Activated effector memory CD4-positive, alpha-beta T cell treated with anti-CD3 and anti-CD28 coated beads, Interleukin-2, amount 50 U/mL, for 16 hours (primary cell): ENCODE measurements at places on chromosomes 2 and 18.

DNA sequence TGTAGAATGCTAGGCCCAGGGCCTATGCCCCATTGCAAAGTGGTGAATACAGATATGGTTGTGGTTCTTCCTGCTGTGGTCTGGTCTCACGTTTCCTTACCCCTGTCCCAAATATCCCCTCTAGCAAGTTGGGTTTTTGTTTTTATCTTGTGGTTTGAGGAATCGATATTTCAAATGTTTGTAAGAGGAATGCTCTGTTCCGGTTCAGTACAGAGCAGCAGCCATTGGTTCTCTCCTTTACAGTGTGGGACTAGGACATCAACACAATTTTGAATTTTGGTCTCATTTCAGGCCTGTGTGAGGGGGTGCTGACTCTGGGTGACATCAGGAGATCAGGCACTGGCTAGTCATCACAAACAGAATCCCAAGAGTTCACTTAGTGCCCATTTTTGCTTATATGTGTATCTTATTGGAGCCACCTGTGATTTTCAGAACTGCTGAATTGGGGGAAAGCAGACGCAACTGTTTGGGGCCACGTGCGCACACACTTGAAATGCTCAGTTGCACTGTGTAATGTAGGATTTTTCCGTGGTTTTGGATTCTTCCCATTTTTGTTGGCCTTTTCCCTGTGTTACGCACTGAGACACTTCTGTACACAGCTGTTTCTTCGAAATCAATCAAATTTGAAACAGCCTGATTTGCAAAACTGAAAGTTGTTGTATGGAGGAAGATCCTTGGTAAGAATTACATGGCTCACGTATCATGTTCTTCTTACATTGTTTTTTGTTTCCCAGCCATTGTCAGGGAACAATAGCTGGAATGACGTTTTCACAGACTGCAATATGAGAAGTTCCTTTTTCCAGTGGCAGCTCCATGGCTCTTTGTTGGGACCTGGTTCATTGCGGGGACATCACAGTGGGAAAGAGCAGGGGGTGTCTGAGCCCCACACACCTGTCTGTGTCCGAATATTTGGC is 8.6 kb downstream of the SH3BP4 start:
- peak; percentile 24 for DNase-seq

DNA sequence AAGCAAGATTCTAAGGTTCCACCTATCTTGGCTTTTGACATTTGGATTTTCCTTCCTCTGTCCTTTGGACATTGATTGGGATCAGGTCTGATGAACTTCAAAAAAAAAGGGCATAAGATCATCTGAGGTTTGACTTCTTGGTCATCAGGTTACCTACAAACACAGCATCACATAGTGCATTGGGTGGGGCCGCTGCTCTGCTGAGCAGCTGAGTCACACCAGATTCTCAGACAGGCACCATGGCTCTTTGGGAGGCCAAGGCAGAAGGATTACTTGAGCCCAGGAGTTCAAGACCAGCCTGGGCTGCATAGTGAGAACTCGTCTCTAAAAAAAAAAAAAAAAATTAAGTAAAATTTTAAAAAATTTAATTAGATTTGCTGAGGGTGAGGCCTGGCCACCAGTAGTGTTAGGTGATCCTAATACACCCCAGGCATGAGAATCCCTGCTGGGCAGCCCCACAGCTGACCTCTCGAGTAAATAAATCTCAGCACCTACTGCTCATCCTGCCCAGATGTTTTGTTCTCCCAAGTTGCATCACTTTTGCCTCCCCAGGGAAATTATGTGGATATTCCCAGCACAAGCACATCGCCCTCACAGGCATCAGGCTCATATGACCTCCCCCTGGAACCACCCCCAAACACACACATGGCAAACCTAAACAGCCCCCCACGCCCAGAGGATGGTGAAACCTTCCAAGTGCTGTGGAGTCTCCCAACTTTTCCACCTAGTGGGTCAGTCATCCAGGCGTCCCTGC is 5.3 kb downstream of the MLPH start:
- DNase-seq, result no peak

DNA sequence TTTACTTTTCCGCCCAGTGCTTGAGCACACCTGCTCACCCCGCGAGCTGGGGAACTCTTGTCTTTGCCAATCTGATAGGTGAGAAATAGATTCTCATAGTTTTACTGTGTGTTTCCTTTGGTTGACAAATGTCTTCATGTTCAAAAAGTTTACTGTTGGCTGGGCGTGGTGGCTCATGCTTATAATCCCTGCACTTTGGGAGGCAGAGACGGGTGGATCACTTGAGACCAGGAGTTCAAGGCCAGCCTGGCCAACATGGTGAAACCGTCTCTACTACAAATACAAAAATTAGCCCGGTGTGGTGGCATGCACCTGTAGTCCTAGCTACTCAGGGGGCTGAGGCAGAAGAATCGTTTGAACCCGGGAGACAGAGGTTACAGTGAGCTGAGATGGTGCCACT is 10.3 kb downstream of the ODC1 start:
- no peak for DNase-seq

GRCh38 chr2:223613017-223613950 is 11.1 kb upstream of the SCG2 start:
- DNase-seq, result no peak

DNA sequence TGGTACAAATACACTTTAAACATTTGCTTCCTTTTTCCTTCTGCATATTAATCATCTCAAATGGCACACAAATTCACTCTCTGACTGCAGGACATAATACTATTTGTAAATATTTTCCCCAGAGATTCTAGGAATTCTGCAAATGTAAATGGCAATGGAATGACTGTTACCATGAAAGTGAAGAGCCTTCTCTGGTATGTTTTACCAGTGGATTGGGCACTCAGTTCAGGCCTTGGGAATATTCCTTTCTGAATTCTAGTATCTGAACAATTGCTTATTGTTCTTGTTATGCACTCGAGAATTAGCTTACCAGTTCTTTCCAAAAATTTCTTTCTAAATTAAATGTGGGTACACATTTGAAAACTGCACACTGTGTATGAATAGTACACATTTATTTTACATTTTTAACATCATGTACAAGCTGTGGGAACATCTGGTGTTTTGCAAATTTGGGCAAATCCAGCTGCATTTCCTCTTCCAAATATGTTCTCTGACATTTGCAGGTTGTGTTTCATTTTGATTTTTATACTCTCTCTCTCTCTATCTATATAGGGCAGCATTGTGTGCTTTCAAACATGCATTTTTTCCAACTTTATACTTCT is 289.1 kb downstream of the NBAS start:
- no peak for DNase-seq

- no peak for DNase-seq
These were observed 293.9 kb downstream of the CYRIA start for GRCh38 chr2:16371751-16372150.

DNA sequence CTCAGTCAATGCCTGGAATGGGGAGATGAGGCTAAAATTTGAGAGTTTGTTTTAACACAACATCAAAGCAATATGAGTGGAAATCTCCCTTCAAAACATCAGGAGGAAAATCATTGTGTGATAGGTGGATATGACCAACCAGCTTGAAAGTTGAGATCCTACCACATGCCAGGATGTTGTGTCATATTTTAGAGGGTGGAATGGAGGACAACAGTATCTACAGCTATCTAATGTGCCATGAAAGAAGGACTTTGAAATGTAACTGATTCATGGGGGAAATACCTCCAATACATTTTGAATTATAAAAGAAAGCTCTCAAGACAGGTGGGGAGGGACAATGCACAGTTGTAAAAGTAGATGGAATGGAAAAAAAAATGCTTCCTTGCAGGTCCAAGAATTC is 87.8 kb downstream of the SP100 start:
- no peak for DNase-seq

DNA sequence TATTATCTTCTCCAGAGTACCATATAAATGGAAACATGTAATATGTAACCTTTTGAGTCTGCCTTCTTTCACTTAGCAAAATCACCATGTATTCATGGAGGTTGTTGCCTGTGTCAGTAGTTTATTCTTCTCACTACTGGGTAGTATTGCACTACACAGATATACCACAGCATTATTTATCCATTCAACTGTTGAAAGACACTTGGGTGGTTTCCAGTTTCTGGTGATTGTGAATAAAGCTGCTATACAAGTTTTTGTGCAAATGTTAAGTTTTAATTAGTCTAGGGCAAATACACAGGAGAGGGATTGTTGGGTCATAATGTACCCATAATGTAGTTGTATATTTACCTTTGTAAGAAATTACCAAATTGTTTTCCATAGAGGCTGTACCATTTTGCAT is 29.6 kb upstream of the RPRD1A start:
- DNase-seq, result no peak

DNA sequence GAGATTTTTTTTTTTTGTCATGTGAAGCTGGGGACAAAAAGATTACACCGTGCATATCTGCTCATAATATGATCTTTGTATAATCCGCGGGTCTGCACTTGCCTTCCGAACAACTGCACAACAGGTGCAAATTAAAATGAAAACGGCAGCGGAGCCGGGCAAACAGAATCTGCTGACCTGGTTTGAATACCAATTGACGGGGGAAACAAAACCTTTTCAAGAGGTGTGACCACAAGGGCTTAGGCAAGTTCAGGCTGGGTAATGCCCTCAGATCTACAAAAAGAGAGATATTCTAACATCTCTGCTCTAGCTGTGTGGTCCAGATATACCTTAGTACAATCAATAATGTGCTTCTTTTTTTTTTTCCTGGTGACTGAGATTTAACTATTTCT is 88.5 kb downstream of the ZEB2 start:
- no peak for DNase-seq

- no peak for DNase-seq
These were observed 136.9 kb downstream of the SEPTIN10 start for GRCh38 chr2:109476641-109477441.

- no peak for DNase-seq
These were observed 9.2 kb downstream of the OXER1 start for GRCh38 chr2:42754776-42755140.

DNA sequence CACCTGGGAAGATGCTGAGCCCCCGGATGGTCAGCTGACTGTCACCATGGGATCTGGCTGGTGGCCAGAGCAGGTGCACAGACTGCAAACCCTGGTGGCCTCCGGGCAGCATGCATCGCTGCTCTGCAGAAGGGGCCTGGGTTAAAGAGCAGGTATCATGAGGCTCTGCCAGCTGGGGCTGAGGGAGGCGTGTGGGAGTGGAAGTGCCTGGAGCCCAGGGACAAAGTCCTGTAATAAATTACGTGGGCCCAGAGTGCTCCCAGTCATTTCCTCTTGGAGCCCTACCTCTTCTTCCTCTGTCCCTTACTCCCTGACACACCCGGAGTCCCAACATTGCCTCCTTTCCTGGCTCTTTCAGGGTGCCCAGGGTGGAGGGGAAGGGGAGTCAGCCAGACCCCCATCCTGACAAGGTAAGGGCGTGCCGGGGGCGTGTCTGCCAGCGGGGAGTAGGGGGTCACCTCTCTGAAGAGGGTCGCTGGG is at the start of gene MYO7B:
Gene MYO7B, plus strand, starts transcription at position 262 of the 480 bp plus-strand sequence. CDS start 24,040 bp downstream, outside the sequence.
- DNase-seq, result no peak

DNA sequence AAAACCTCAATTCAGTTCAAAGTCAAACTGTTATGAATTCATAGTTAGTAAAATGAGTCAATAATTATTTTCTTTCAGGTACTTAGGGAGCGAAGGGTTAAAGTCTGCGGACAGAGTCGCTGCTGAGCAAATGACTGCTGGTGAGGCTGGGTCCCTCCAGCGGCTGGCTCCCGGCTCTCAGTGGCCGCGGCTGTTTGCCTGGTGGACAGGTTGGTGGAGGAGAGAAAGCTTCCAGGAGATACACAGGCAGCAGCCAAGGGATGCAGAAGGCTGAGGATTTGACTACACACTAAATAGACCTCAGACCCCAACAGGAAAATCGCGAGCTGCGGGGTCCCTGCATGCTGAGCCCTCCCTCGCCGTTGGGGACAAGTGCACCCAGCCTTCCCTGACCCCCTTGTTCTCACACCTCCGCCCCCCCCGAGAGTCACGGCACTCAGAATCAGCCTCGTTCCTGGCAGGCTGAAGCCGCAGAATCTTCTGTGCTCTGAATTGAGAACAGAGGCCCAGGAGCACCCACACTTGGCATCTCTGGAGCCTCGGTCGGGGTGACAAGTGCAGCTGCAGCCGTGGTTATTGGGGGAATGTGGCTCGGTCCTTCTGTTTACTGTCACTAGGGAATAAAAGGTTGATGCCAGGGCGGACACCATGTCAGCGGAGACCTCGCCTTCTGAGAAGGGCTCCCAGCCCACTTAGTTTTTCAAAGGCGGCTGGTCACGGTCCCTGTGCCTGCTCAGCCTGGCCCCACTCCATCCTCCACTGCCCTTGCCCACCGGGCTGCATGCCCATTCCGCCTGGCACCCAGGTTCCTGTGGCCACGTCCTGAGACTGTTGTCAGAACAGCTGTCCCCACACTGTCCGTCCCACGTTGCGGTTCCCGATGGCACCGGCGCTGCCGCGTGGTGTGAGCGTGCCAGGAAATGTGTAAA is 74.0 kb downstream of the SLC66A2 start:
- peak; percentile 43 for DNase-seq

DNA sequence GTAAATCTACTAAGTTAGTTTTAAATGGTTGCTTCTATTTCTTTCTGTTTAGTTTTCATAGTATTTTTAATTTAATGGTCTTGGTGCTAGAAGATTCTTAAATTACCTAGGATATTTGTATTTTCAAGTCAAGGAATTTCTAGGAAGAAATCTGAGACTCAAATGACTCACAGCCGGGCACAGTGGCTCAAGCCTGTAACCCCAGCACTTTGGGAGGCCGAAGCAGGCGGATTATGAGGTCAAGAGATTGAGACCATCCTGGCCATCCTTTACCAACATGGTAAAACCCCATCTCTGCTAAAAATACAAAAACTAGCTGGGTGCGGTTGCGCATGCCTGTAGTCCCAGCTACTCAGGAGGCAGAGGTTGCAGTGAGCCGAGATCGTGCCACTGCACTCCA is 95.5 kb downstream of the C2orf74 start:
- no peak for DNase-seq
